GM13977 (cell line): ENCODE measurements at places on chromosomes 1 and 21.

GRCh38 chr1:39926820-39927219 is 25.1 kb upstream of the MYCL start:
- DNase-seq: no peak

DNA sequence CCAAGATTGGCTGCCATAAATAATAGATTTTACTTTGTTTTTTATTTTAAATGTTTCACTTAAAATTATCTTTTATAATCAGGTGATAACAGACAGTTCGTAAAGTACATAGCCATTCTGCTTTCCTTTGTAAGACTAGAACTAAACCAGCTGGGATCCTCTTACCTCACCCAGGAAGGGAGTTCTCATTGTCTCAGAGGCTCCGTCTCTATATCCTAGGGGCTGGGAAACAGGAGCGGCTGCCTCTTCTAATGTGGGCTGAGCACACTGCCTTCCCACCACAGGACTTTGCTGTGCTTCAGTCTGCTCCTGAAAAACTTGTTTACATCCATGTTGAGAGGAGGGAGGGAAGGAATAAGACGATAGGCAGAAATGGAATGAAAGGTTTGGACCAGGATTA is 45.6 kb upstream of the PGD start:
- no peak for DNase-seq

- DNase-seq: no peak
Observed at GRCh38 chr1:32128479-32128878, 20.6 kb downstream of the KPNA6 start.

- DNase-seq: no peak
Observed at GRCh38 chr1:47887475-47888293, 109.5 kb downstream of the TRABD2B start.

DNA sequence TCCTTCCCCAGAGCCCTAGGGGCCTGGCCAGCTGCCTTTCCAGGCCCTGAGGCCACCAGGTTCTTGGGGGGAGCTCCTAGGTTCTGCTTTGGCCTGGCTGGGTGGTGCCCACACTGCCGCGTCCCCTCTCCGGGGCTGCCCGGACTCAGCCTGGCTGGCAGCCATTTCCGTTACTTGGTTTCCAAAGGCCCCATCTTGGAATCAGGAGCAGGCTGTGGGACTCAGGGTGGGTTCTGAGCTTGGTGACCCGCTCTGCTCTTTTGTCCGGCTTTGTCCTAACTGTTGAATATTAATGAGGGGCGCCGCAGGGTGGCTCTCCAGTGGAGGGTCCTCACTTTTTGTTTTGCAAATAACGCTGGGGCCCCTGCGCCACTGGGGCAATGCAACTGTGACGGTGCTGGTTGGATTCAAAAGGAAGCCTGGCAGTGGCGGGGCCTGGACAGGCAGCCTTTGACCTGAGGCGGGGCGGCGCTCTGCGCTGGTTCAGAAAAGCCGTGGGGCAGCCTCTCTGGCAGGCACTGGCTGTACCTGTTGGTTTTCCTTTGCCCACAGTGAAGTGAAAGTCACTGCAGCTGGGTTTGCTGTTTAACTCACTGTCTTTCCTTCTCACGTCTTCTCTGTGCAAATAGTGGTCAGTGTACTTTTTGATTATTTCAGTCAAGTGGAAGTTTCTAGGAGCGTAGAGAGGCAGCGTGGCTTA is 20.2 kb downstream of the SKI start:
- DNase-seq: no peak
